CD4-positive, alpha-beta T cell treated with Interleukin-15 for 4 hours (primary cell): ENCODE measurements at places on chromosomes 5 and 9.

DNA sequence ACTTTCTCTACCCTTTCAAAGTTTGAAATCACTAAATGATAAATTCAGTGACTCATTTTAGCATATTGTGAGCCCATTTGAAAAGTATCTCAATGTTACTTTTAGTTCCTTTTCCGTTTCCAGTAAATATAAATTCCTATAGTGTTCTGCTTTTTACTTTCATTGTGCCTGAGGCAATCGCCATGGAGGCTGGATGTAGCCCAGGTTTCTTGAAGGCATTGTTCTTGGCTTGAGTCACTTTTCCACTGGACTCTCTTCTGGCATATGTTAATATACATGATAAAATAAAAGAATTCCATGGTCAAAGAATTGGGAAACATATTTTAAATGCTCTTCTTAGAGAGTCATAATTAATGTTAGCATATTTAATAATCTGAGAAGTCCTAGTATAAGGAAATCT lies 327.0 kb downstream of the IZUMO3 start:
- DNase-seq, result no peak

DNA sequence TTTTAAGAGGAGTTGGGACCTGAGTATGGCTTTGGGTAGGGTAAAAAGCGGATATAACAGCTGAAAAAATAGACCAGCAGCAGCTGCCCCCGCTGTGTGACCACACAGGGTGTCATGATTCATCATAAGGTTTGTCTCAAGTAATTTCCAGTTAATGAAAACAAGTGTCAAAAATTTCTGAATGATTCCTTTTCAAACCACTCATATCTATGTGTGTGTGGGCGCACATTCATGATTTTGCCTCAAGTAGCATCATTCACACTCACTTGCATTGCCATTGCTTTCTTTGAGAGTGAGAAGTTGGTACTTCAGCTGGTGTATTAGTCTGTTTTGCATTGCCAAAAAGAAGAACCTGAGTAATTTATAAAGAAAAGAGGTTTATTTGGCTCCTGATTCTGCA lies 12.1 kb upstream of the TNFAIP8 start:
- peak; percentile 72 for DNase-seq

- peak; percentile 7 for DNase-seq
Measured at GRCh38 chr9:134181648-134182034, 17.3 kb upstream of the RNU6ATAC start.

GRCh38 chr9:35826071-35826701 lies 2.3 kb downstream of the FAM221B start:
- peak; percentile 55 for DNase-seq

GRCh38 chr5:142857405-142857804 lies 87.2 kb downstream of the ARHGAP26 start:
- DNase-seq, result no peak

- DNase-seq, result no peak
Measured at GRCh38 chr9:128399861-128400260, 20.8 kb upstream of the CERCAM start.
